ENCODE measurements at places on chromosomes 1 and 21. TPM values are rescaled to one million over a fixed set of nuclear protein-coding genes. Genes with fewer than 3 reads are reported as not detected.

- no peak for DNase-seq
Measured at GRCh38 chr1:54975356-54976108, 4.9 kb upstream of the TMEM61 start.

- peak; percentile 83 for DNase-seq
Measured at GRCh38 chr1:21022279-21023040, 154.2 kb downstream of the EIF4G3 start.

GRCh38 chr1:15073799-15074308 is 79.7 kb upstream of the TMEM51 start:
- no peak for DNase-seq

- no peak for DNase-seq
Measured at GRCh38 chr1:44672961-44673674, 1.2 kb downstream of the TMEM53 start.

The BATF3 gene
- 4.2 TPM for total RNA-seq

The OXCT2 gene
- 0.95 TPM for total RNA-seq

The PEAR1 gene
- 9.9 TPM for total RNA-seq

The FAM163A gene
- 5.1 TPM for total RNA-seq

The IFNLR1 gene
- total RNA-seq: 11.2 TPM

The ALDH4A1 gene
- total RNA-seq: 26.4 TPM

Measured in mucosa of gallbladder (tissue), 1 donor.